Right renal pelvis (tissue), 4 donors: ENCODE measurements at places on chromosomes 2 and 18. TPM values are rescaled to one million over a fixed set of nuclear protein-coding genes. Genes with fewer than 3 reads are reported as not detected.

Gene UGT1A10
- polyA plus RNA-seq = not detected

Gene ACVR1C
- 0.35 TPM for polyA plus RNA-seq

DNA sequence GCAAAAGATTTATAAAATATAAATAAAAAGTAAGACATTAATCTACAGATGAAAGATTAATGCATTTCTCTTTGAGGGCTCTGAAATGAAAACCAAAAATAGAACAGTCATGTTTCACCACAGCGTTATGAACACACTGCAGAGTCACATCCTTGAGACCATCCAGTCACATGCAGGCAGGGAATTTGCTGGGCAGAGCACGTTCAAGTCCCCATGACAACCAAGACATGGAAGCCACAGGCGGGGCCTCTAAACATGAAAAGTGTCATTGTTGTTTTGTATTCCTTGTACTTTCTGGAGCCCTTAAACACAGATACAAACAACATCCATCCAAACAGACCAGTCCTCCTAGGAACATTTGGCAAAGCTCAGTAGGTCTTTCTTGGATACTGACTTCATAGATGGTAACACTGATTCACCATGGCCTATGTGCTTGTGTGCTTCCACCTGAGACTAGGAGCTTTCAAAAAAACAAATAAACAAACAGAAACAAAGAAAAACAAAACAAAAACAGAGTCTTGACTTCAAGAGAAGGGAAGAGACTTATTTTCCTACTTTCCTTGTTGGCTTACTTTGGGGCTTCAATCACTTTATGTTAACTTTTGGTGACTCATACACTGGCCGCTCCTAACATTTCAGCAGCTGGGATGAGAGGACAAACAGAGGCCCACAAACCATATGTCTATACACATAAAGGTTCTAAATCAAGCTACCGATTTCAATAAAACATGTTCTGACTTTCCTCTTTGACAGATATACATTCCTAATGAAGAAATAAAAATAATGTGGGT is 99.5 kb upstream of the CCDC85A start:
- no peak for DNase-seq

DNA sequence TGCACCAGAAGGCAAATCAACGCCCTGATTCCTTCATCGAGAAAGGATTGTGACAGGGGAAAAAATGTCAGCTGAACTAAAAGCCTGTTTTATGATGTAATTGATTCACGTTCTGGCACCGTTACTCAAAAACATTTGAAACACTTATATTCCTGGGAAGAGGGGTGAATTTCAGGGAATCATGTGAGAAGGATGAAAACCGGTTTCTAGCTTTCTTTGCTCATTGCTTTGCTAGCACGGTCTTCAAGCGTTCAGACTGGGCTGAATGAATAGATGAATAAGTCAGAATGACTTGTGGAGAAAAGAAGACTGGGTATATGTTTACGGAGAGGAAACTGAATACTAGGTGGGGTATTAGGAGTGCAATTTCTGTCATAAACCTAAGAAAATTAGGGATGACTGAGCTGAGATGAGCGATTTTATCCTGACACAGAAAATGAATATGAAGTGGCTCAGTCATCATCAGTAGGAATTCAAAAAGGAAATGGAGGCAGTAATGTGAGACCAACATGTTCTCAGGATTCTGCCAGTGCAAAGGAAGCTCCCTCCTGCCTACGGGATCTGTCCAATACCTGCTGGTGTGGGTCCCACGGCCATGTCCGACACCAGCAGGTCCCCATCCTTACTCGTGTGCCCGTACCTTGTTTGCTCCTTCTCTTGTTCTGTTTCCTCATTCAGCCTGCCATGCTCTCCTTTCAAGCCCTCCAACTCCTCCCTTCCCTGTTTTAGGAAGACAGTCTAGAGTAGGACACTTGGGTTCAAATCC is 124.7 kb upstream of the ARL5A start:
- DNase-seq = no peak
